Hematopoietic multipotent progenitor cell treated with erythropoietin and hydrocortisone succinate and interleukin-3 and kit ligand, for 4 days (in vitro differentiated cells): ENCODE measurements at places on chromosomes 2 and 18.

- peak; percentile 79 for DNase-seq
Measured at GRCh38 chr2:102703748-102704147, 58.1 kb upstream of the TMEM182 start.

- peak; percentile 90 for DNase-seq
Measured at GRCh38 chr2:218186355-218186766, 19.6 kb upstream of the CXCR1 start.

DNA sequence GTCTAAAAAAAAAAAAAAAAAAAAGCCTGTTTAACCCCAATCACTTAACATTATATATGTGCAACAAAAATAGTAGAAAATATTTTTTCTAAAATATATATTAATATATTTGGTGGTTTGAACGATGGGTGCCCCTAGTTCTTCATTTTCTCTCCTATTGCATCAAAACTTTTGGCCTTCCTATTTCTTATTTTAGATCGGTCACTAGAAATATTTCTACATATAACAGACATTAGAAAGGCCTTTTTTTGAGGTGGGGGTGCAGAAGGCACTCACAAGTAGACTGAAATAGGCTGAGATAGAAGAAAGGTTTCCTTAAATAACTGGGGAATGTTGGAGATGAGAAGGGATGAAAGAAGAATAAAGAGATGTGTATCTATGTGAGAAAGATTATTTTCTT is 49.3 kb upstream of the AP1S3 start:
- no peak for DNase-seq

GRCh38 chr2:200380833-200381542 is 74.5 kb downstream of the SPATS2L start:
- peak; percentile 68 for DNase-seq

- DNase-seq, result no peak
Measured at GRCh38 chr2:197059477-197059876, 133.0 kb upstream of the PGAP1 start.

GRCh38 chr18:8261651-8262091 is 347.6 kb upstream of the RAB12 start:
- no peak for DNase-seq

DNA sequence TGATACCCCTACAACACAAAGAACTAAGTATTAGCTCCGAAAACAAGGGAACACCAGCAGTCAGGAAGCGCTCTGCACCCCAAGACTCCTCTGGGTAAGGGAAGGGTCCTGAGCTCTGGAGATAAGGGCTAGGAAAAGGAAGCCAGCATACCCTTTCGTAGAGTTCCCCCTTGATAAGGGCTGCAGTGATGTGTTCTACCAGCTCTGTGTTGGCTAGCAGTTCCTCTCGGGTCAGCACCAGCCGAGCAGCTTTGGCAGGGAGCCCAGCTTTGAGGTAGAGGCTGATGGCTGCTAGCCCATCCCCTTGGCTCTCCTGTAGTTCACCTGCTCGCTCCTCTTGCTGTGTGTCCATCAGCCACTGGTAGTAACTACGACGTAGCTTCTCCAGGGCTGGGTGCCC is 18.9 kb downstream of the KRTCAP3 start:
- DNase-seq, result peak; percentile 91

DNA sequence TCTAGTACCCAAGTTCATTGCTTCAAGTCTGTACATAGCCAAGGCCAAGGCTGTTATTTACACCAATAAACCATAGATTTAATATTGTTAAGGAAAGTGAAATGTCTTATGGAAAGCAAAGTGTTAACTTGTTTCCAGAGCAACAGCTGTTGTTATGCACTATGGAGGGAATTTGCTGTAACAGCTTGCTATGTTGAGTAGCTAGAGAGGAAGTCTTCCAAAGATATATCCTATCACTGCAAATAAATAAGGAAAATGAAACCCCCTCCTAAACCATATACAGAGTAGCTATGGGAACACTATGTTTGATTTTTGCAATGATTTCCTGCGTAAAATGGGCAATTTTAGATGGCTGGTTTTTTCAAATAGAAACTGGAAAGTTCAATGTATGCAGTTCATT is 21.1 kb downstream of the TMEM182 start:
- DNase-seq, result no peak

- peak; percentile 58 for DNase-seq
Measured at GRCh38 chr2:237731663-237732062, 66.9 kb upstream of the RBM44 start.
